ENCODE measurements at places on chromosomes 12 and 14.

DNA sequence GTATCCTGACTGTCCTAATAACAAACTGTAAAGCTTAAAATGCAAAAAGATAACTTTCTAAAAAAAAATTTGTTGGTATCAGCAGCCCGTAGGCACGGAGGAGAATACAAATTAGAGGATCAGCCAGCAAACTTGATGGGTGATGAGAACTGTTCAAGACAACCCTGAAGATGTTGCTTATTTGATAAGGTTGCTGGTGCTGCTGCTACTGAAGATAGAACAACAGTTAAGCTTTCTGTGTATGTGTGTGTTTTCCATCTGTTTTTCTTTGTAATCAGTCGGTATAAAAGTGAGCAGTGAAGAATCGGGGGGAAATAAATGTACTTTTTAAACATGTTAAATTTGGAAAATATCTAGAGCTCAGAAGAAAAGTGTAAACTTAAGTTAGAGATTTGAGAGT is 67.4 kb upstream of the POC1B start:
- no peaks in the 10 kb centered on the region for H3K4me1 ChIP-seq
- no peaks in the 10 kb centered on the region for H3K27me3 ChIP-seq
- no peak for DNase-seq
- no peak overlapping the region for H3K27ac ChIP-seq

DNA sequence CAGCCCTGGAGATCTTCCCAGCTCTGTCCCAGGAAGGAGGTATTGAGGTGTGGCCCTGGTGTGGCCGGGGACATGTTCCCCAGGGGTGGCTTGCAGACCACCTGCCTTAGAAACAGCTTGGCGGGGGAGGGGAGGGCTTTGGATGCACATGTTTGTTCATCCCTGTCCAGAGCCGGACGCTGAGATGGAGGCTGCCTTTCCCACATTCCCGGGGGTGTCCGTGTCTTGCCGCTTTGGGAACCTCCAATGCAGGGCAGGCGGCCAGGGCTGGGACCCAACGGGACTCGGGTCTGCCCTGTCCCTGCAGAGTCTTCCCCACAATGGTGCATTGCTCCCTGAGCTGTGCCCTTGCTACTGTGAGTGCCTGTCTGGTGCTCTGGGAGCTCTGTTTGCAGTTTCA is 319.5 kb upstream of the SFSWAP start:
- DNase-seq, result no peak
- no peak overlapping the region for H3K4me3 ChIP-seq
- H3K4me1 ChIP-seq, result no peaks in the 10 kb centered on the region
- no peaks in the 10 kb centered on the region for H3K36me3 ChIP-seq
- H3K27ac ChIP-seq, result no peak overlapping the region

DNA sequence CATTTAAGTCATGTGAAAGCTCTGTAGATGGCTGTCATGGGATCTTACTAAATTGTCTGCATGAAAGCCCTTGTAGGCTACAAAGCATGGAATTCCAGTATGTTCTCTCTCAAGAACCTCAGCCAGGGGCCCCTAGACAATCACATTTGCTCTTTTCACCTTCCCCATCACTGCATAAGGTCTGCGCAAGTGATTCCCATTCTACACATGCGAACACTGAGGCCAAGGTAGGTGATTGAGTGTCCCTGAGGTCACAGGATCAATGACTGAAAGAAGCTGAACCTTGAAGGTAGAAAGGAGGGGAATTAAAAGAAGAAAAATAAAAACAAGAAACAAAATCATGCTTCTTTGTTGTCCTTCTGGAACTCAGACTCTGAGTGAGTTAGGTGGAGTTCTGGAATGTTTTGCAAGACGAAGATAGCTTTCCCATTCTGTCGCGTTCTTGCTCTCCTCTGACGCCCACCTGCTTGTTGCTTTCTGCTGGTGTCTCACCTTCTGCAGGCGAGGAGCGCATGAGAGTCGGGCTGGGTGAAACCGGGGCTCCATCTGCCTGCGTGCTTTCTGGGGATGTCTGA is 79.9 kb downstream of the SPRING1 start:
- DNase-seq, result no peak
- H3K36me3 ChIP-seq, result no peaks in the 10 kb centered on the region
- H3K4me3 ChIP-seq, result no peak overlapping the region
- H3K27me3 ChIP-seq, result no peaks in the 10 kb centered on the region
- no peak overlapping the region for H3K27ac ChIP-seq

- no peaks in the 10 kb centered on the region for H3K4me1 ChIP-seq
- no peaks in the 10 kb centered on the region for H3K36me3 ChIP-seq
- DNase-seq, result no peak
- no peak overlapping the region for H3K27ac ChIP-seq
Observed at GRCh38 chr12:102421802-102422583, 58.4 kb downstream of the IGF1 start.

- no peaks in the 10 kb centered on the region for H3K4me1 ChIP-seq
- peaks cover 40% of the 10 kb centered on the region for H3K27me3 ChIP-seq
- no peak overlapping the region for H3K27ac ChIP-seq
- no peaks in the 10 kb centered on the region for H3K36me3 ChIP-seq
Observed at GRCh38 chr14:91402348-91402747, 15.3 kb downstream of the CCDC88C start.

DNA sequence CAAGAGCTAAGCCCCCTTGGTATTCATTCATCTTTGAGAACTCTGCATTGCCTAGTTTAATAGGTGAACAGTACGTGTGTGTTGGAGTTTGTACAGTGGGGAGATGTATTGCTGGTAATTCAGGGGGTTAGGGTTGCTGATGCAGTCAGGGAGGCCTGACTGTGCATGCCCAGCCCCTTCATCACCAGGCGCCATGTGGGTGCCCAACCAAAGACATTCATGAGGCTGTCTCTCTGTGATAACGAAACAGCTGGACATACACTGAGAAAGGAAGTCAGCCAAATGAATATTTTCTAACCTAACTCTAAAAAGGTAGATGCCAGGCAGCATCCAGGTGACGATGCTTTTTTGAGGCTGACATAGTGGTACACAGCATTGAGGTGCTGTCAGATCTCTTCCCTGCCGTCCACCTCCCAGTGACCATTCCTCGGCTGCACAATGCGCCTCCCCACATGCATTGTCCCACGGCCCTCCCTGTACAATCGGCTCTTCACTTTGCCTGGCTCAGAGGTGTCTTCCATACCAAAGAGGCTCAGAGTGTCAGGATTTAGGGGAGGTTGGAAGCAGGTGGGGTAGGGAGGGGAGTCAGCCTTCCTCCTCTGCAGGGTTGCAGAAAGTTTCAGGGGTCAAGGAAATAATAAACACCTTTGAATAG is 19.0 kb downstream of the EML1 start:
- no peak for DNase-seq
- H3K4me1 ChIP-seq, result no peaks in the 10 kb centered on the region
- H3K27me3 ChIP-seq, result peaks cover 4% of the 10 kb centered on the region
- no peak overlapping the region for H3K4me3 ChIP-seq
- no peak overlapping the region for H3K27ac ChIP-seq

GRCh38 chr12:70985850-70986249 is 65.3 kb upstream of the PTPRR start:
- DNase-seq, result no peak
- no peaks in the 10 kb centered on the region for H3K36me3 ChIP-seq
- H3K27ac ChIP-seq, result no peak overlapping the region
- no peaks in the 10 kb centered on the region for H3K4me1 ChIP-seq
- H3K4me3 ChIP-seq, result no peak overlapping the region

- no peaks in the 10 kb centered on the region for H3K4me1 ChIP-seq
- H3K27me3 ChIP-seq, result no peaks in the 10 kb centered on the region
- DNase-seq, result no peak
- no peak overlapping the region for H3K4me3 ChIP-seq
- H3K27ac ChIP-seq, result no peak overlapping the region
- H3K36me3 ChIP-seq, result no peaks in the 10 kb centered on the region
Observed at GRCh38 chr12:13024531-13024916, 19.7 kb upstream of the FAM234B start.
